Mucosa of descending colon (tissue), 3 donors: ENCODE measurements at places on chromosomes 2 and 18. TPM values are rescaled to one million over a fixed set of nuclear protein-coding genes. Genes with fewer than 3 reads are reported as not detected.

DNA sequence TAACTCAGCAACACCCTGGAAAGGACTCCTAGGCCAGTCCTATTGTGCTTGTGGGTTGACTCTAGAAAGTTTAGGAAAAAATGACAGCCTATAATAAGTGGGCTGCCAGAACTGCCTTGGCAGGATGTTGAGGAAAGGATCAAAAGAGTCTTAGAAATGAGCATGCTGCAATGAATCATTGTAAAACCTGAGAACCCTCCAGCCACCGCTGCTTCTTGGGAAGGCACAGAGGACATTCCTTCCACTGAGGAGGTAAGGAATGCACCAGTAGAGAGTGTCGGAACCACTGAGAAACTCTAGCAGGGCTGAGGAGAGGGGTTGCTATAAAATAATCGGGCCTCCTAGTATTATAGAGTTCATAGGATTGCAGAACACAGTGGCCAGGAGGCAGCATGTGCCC, 146.7 kb upstream of the SMIM21 start:
- no peak for DNase-seq

DNA sequence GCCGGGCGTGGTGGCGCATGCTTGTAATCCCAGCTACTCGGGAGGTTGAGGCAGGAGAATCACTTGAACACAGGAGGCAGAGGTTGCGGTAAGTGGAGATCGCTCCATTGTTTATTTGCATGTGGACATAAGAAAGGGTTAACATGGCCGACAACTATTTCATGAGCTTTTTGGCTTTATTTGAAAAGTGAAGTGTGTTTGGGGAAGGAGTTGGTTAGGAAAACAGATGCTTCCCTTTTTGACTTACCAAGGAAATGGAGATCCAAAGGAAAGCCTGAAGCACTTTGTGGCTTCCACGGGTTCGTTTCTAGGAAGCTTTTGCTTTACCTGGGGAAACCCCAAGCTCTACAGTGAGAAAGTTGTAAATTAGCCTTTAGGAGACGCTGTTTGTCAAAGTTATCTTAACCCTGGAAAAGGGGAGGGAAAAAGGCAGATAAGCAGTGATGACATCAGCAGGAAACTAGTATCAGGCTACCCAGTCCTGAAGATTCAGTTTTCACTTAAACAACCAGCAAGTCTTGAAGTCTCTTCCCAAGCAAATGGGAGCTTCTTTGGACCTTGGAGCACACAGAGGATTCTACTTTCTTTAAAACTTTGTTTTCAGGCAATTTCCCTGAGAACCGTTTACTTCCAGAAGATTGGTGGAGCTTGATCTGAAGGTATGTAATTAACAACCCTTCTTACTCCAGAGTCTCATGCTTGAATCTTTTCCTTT, at the start of gene CASP10:
Gene CASP10 (plus strand): TSS at position 492 of the 715 bp plus-strand sequence. CDS start 2,637 bp downstream, outside the sequence.
- no peak for DNase-seq

The ALPP gene
- total RNA-seq = not detected

- DNase-seq = no peak
Measured at GRCh38 chr2:99106913-99107312, 34.6 kb upstream of the C2orf15 start.

The POLR1B gene
- total RNA-seq = 18.3 TPM

GRCh38 chr2:82795446-82795845, 1663.6 kb downstream of the SUCLG1 start:
- no peak for DNase-seq

The ZEB2 gene
- 80.1 TPM for total RNA-seq

The INO80D gene
- total RNA-seq = 30.8 TPM

DNA sequence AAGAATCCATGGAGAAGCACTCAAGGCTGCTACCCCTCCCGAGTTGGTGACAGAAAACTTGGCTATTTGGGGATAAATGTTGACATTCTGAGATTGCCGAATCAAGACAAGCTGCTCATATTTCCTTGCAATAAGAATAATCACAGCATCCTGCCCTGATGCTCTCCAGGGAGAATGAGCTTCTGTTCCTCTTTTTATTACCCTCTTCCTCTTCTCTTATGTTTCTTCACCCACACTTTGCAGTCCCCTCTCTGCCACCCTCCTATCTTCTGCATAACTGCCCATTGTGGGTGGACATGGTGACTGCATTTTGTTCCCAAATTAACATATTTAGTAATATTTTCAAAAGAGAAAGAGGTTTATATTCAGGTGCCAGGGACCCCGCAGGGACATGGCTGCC, 11.9 kb upstream of the MSGN1 start:
- DNase-seq = no peak

The SP140 gene
- 3.1 TPM for total RNA-seq

- DNase-seq = no peak
Measured at GRCh38 chr2:49827366-49827765, 673.1 kb upstream of the FSHR start.

DNA sequence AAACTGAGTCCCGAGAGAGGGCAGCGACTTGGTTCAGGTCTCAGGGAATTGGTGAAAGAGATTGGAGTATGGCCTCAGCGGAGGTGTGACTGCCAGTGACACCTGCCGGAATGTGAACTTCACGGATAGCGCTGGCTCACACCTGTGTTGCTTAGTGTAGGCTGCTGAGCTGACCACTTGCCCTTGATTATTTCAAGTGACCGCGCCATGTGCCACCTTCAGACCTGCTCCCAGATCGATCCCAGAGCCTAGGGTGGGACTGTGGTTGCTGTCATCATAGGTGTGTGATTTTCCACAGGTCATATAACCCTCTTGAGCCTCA, 134.8 kb downstream of the GLI2 start:
- DNase-seq = no peak

The ZNF638 gene
- total RNA-seq = 118 TPM

DNA sequence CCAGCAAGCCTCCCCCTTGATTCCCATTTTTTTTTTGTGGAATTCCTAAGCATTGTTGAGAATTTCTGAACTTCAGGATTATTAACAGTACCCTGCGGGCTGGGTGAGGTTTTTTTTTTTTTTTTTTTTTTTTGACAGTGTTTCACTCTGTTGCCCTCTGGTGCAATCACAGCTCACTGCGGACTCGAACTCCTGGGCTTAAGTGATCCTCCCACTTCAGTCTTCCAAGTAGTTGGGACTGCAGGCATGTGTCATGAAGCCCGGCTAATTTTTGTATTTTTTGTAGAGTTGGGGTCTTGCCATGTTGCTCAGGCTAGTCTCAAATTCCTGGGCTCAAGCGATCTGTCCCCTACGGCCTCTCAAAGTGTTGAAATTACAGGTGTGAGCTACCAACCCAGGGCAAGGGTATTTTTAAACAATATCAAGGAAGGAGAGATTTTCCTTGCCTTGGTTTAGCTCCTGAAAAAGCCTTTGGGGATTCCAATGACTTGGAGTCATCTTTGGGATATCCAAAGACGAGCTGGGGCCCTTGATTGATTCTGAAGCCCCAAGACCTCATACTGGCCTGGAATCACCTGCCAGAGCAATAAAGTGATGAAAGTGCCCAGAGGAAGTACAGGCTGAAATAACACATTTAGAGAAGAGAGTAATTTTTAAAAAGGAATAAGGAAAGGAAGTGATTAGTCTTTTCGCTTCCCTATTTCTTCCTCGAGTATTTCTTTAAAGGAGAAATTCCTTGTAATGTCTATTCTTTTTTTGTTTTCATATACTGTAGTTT, 240.2 kb downstream of the TGIF1 start:
- DNase-seq = no peak

- DNase-seq = no peak
Measured at GRCh38 chr2:8475349-8476031, 206.4 kb upstream of the ID2 start.

The DCDC2C gene
- total RNA-seq = not detected

- no peak for DNase-seq
Measured at GRCh38 chr18:11021477-11021876, 127.9 kb downstream of the PIEZO2 start.

DNA sequence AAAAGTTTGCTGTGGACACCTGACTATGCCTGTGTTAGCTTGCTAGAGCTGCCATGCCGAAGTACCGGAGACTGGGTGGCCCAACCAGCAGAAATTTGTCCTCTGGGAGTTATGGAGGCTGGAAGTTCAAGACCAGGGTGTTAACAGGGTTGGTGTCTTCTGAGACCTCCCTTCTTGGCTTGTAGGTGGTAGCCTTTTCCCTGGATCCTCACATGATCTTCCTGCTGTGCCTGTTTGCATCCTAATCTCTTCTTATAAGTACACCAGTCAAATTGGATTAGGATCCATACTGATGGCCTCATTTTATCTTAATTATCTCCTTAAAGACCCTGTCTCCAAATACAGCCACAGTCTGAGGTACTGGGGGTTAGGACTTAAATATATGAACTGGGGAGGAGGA, 845 bp downstream of the TMEM177 start:
- DNase-seq = no peak

- DNase-seq = no peak
Measured at GRCh38 chr2:62660582-62661262, 44.8 kb upstream of the EHBP1 start.
